ENCODE measurements at places on chromosomes 11 and 22.

DNA sequence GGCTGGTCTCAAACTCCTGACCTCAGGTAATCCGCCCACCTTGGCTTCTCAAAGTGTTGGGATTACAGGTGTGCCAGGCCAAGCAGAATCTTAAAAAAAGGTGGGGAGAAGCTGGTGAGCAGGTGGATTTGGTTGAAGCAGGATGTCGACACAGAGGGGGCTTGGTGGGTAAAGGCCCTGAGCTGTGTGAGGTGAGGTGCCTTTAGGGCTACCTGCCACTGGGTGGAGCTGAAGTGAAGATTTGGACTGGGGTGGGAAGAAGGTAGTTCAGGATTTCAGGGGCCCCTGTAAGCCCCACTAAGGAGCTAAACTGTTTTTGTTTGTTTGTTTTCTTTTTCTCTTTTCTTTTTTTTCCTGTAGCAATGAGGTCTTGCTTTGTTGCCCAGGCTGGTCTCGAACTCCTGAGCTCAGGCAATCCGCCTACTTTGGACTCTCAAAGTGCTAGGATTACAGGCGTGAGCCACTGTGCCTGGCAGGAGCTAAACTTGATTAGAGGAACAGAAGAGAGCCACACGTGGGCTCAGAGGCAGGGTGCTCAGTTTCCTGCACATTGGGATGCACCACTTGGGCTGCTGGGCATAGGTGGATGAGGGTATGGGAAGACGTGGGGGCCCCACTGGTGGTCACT, 6.0 kb downstream of the P2RX6 start:
- no peak for DNase-seq

DNA sequence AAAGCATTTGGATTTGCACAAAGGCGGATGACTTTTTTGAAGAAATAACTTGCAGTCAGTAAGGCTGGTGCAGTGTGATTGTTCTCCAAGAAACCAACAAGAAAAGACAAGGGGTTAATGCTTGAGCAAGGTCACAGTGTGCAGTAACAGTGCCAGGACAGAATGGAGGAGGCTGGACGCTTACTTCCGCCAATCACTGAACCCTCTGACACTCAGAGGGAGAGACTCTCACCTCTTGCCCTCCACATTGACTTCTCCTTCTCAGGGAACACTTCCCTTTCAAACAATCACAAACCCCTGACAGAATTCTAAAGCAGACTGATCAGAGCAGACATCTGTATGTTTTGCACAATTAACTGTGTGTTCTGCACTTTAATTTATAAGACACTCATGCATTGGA, 228.4 kb downstream of the BLID start:
- DNase-seq, result no peak

GRCh38 chr22:39356464-39356863, 6.7 kb downstream of the SYNGR1 start:
- no peak for DNase-seq

GRCh38 chr11:34648036-34648435, 27.1 kb downstream of the EHF start:
- DNase-seq, result no peak

DNA sequence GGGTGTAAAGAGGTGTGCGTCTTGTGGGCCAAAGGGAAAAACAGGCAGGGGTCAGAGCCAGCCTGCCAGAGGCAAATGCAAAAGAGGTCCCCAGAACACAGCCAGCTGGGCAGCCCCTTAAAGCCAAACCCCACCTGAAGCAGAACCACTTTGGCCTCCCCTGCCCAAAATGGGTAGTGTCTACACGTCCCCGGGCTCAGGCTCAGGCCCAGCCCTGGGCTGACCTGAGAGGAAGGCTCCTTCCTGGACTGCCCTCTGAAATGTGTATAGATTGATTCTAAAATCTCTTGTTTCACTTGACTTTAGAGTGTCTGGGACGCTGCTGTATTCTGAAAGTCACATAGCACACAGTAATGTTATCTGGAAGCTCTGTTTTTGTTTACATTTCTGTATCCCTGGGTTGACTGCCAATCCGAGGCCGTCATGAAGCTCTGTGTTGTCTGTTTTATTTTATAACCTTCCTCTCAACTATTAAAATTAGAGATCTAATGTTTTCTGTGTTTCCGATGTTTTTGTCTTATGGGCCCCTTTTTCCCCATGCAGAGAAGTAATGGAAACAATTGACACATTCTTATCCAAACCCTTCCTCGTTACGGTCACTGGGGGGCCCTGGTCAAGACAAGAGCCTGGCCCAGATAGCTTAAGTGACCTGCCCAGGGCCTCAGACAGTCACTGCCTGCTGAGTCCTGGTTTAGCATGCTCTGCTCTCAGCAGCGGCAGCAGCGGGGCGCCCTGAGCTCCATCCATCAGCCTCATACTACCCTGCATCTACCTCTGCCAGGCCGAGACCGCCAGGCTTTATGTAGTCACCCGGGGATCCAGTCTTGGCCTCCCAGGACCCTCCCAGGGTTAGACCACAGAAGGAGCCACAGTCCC, 10.1 kb downstream of the OVOL1 start:
- DNase-seq, result no peak

DNA sequence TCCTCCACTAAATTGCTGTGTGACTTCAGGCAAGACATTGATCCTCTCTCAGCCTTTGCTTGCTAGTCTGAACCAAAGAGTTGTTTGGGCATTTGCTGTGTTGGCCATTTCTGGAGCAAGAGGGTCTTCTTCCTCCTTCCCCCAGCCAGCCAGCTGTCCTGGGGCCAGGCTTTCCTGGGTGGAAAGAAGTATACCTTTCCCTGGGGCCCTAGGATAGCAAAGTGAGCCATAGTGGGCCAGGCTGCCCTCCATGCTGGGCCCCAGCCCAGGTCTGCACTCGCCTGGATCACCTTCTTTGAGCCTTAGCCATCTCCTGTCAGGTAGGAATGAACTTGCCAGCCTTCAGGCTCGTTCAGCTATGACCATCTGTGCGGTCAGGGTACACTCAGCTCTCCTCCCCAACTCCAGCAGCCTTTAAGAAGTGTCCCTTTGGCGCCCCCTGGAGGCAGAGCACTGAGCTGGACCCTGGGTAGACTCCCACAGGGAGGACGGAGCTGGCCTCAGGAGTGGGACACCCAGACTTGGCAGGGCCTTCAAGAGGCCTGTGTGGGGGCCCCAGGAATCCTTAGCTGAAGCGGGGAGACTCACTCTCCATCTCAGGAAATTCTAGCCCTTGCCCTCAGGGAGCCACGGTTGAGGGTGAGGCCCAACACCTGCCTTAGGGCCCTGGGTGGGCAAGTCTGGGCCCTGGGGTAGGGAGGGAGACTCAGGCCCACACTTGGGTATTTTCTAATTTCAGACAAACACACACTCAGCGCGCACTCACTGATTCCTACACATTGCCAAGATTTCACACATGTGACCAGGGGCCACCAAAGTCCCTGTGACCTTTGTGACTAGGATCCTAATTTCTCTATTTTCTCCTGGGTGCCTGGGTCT, 35.6 kb upstream of the TPBGL start:
- peak; percentile 81 for DNase-seq

- no peak for DNase-seq
Observed at GRCh38 chr11:95512682-95513081, 276.9 kb downstream of the FAM76B start.

DNA sequence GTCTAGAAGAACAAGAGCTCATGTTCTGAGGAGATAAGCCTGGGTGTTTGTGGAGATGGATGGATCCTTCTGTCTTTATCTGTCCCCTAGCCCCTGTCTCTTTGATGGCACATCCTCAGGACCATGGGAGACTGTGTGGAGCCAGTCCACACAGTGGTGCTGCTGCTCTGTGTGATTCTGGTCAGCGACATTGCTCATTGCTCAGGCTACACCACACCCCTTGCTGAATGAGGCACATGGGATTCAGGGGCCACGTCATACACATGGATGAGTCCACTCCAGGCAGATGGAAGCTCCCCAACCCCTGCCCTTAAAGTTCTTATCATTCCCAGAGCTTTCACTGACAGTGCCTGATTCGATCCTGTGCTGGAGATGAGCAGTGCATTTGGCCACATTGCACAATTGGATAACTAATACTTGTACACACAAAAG, 222.2 kb downstream of the NAV2 start:
- no peak for DNase-seq

- DNase-seq, result peak; percentile 1
Observed at GRCh38 chr11:44623341-44623730, 57.9 kb downstream of the CD82 start.

DNA sequence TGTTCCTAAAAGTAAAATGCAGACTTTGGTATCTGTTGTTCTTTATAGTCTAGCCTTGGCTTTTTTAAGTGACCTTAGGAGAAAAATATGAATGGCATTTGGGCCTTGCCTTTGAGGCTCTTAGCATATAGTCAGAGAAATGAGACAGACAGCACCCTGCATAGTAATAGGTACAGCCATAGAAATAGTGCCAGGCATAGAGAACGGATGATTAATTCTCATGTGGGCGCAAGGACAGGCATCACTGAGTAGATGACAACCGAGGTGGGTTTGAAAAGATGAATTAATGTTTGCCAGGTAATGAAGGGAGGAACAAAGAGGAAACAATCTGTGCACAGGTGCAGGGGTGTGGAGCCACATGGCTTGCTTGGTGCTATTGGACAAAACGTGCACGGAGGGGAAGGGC, 90.5 kb downstream of the BMAL1 start:
- no peak for DNase-seq

DNA sequence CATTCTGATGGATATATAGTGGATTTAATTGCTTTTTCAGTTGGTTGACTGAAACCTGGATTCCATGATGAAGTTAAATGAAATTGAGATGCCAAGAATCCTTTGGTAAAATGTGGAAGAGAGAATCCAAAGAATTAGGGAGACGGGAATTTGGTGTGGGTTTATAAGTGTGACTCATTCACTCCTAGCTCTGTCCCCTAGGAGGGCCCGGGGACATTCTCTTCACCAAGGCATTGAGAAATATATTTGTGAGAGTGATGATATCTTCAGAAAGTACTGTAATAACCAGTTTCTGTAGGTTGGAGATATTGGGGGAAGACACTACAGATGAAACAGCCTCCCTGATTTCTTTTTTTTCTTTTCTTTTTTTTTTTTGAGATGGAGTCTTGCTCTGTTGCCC, 13.6 kb upstream of the PHOX2A start:
- DNase-seq, result no peak

DNA sequence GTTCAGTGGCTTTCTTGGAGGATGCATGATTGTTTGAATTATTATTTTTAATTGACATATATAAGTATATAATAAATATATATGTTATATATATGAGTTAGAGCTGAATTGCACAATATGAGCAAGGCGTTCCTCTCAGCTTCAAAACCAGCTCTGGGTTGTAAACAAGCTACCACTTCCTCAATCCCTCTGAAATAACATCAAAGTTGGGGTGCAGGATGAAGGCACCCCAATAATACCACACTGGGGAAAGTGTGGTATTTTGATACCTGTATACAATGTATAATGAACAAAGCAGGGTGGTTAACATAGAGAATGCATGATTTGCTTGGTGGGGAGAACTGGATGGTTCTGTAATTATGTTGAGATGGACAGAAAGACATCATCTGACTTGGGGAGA, 1.7 kb upstream of the SORL1 start:
- DNase-seq, result no peak

DNA sequence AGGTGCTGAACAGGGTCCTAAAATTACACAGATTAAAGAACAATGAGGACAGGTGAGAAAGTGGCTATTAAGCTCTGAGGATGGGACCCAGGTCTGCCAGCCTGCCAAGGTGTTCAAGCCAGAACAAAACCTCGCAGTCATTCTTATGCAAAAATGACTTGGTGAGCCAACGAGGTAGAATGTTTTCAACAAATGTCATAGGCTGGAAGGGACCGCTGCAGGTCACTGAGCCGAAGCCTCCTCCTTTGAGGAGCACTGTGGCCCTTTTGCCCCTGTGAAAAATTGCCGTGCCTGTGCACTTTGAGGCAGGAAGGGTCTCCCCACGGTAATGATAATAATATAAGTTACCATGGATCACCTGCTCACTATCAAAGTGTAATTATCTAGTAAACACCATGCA, 216.2 kb downstream of the DSCAML1 start:
- no peak for DNase-seq

DNA sequence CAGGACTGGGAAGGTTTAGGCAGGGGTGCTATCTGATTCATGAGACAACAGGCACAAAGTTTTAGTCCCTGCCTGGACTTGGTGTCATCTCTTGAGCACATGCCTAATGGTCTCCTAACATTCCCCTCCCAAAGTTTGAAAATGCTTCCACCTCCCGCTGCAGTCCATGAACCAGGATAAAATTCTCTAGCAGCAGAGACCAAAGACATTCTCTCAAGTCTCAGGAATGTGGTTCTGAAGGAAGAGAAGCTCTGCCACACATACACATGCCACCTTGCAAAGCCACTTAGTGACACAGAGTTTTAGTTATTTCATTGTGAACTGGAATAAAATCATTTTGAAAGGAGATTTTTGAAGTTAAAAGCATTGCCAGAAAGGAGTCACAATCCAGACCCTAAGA, 15.5 kb downstream of the OR51B6 start:
- DNase-seq, result no peak

DNA sequence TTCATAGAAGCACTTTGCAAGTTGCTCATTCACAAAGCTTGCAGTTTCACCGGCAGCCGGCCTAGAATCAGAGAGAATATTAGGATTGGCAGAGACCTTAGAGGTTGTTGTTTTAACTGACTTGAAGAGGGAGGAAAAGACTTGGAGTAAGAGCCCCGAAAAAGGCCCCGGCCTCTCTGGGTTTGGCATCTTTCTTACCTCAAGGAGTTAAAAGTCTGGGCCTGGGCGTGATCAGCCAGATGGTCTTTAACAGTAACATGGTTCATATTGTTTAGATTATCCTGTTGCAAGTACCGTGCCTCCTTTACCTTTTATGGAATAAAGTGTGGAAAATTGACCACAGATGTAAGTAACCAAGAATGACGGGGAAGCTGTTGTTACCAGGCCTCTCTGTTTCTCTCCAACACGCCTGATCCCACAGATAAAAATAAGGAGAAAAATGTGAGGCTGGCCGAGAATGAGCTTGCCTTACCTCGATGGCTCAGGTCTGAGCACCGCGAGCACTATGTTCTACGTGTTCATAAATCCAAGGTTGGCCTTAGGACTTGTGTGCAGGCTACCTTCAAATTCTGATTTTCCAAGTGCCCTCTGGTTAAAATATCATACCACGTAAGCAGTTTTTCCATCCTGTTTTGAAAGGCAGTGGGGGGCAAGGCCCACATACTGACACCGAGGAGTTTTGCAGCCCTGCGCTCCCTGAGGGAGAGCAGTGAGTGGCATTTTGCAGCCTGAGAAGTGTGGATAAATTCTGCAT, 56.4 kb downstream of the PARVA start:
- DNase-seq, result no peak

Measured in stimulated activated CD4-positive, alpha-beta T cell treated with anti-CD3 and anti-CD28 coated beads, Interleukin-4, amount 100 ng/mL, for 4 hours (primary cell).